ENCODE measurements at places on chromosomes 4 and X. TPM values are rescaled to one million over a fixed set of nuclear protein-coding genes. Genes with fewer than 3 reads are reported as not detected.

DNA sequence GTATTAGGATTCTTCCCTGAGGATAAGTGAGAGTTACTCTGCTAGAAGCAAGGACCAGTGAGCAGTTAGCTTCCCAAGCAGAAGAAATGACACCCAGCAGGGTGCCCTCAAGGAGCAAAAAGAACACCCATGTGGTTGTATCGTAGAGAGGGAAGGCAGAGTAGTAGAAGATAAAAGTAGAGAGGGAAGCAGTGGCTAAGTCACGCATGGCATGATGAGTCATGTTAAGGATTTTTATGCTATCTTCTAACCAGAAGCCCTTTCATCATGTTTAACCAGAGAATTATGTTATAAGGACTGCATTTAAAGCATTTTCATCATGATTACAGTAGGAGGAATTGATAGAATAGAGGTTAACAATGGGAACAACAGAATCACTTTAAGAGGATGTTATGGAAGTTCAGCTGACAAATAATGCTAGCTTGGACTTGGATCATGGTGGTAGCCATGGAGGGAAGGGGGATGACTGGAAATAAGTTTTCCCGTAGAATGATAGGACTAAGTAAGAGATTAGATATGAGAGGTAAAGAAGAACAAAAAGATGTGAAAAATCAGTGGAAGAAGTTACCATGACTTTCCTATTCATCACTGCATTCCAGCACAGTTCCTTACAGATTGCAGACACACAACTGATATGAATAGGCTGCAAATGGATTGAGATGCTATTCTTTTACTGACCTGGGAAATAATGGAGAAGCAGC is 383.5 kb upstream of the INTU start:
- DNase-seq, result no peak

The KDM5C gene
- 178 TPM for total RNA-seq

The SSX2 gene
- not detected for total RNA-seq

The UGT2A3 gene
- total RNA-seq, result not detected

GRCh38 chr4:17328141-17328815 is 183.6 kb downstream of the QDPR start:
- DNase-seq, result peak; percentile 8

DNA sequence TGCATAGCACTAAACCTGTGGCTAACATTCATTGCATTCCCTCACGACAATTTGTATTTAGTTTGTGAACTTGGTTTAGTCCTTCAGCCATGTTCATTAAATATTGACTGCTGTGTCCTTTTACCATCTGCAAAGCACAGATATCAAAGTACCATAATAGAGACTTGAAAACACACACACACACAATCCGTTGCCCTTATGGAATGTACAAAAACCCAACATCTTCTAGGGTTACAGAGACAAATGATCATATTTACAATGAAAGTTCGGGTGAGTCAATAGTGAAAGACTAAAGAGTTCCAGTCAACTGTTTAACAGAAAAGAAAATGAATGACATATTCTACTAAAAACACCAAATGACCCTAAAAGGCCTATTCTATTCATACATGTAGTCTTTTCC is 50.8 kb upstream of the TXK start:
- no peak for DNase-seq

DNA sequence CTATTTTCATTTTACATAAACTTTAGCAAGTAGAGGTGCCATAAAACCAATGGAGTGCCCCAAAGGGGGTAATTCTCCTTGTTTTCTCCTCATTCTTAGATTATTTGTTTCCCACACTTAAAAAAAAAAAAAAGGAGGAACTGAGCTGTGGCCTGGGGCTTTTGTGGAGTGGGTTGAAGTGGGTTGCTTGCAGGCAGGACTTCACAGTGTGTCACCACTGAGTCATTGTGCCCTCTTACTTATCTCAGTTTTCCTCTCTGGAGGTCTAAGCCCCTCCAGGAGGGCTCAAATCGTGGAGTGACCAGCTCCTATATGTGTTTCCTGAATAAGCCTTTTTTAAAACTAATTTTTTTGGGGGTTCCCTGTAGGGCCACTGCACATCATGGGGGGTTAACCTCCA is 69.0 kb downstream of the SLC16A2 start:
- DNase-seq, result peak; percentile 5

DNA sequence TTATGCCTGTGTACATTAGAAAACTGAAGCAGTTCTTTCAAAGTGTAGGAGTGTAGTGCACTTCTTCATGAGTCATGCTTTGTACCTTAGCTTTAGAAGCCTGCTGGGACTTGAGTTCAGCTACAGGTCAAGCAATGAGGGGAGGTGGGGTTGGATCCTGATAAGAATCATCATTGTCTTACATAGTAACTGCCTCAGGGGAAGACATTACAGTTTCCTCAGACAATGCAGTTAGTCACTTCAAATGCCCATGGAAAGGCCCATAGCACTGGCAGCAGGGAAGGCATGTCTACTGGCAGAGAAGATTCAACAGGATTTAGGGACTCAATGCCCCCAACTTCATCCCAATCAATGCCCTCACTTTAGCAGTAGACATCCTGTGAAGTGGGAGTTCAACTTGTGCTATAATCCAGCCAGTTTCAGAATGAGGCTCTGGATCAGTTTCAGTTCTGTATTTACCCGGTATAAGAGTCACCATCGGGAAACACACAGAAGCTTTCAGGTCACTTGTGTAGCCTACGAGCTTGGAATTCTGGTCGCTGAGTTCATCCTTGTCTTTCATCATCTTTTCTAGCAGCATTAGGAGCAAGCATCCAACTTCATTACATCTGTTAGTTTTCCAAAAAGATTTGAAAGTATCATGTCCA is 1216.5 kb downstream of the RAPGEF2 start:
- DNase-seq, result no peak

DNA sequence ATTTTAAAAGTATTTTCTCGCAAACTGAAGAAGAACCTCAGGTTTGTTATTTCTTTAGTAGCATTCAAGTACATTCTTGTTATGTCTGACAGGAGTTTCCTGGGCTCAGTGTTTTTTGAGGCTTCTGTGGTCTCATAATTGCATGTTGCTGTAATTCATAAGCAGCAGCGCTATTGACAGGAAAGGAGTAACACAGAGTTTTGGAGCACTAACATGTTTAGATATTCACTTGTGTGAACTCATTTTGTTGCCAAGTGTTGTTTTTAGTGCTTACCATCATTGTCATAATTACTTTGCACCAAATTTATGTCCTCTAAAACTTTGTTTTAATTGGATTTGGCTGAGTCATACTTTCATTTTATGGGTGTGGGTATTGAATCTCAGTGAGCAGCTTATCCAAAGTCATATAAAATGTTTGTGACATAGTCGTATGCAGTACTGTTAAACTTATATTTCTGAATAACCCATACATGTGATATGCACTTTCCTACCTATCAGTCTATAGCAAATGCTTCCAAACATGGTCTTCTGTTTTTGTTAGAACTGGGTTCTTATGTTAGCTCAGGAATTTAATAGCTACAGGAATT is 358.7 kb upstream of the CTSO start:
- DNase-seq, result no peak

- no peak for DNase-seq
Measured at GRCh38 chrX:141402897-141403610, 160.7 kb upstream of the SPANXC start.

The MAP3K15 gene
- not detected for total RNA-seq

The CHM gene
- 25.1 TPM for total RNA-seq

The CUL4B gene
- total RNA-seq, result 54.4 TPM

DNA sequence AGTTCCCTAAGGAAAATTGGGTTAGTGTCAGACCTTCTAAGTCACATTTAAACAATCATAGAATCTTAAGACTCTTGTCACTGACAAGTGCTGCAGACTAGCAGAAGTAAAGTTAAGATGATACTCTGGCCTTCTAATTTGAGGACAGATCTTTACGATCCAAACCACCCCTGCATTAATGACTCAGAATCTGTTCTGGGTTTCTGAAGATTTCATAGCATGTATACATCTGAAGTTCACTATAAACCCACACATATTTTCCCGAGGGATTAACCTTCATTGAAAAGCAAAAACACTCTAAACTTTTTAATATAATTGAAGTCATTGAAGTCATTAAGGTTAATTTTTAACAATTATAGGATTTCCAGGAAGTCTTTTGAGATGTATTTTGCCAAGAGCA is 674.3 kb downstream of the IQCM start:
- DNase-seq, result no peak

The MID1 gene
- total RNA-seq, result 13.5 TPM

The HOPX gene
- 271 TPM for total RNA-seq

DNA sequence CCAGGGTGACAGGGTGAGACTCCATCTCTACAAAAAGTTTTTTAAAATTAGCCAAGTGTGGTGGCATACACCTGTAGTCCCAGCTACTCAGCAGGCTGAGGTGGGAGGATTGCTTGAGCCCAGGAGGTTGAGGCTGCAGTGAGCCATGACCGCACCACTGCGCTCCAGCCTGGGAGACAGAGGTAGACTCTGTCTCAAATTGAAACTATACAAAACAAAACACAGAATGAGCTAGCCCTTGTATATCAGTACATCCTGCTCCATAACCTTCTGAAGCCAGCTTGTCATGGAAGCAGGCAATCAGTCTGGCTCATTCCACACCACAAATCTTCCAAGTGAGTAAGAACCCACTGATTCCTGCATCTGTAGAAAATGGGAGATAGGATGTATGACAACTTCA is 49.0 kb downstream of the CD99L2 start:
- no peak for DNase-seq

- DNase-seq, result no peak
Measured at GRCh38 chr4:134243742-134244713, 42.4 kb upstream of the PABPC4L start.

The ETNPPL gene
- total RNA-seq, result 1.3 TPM

Measured in thyroid gland (tissue), 4 donors.